ENCODE measurements at places on chromosomes 2 and 18.

DNA sequence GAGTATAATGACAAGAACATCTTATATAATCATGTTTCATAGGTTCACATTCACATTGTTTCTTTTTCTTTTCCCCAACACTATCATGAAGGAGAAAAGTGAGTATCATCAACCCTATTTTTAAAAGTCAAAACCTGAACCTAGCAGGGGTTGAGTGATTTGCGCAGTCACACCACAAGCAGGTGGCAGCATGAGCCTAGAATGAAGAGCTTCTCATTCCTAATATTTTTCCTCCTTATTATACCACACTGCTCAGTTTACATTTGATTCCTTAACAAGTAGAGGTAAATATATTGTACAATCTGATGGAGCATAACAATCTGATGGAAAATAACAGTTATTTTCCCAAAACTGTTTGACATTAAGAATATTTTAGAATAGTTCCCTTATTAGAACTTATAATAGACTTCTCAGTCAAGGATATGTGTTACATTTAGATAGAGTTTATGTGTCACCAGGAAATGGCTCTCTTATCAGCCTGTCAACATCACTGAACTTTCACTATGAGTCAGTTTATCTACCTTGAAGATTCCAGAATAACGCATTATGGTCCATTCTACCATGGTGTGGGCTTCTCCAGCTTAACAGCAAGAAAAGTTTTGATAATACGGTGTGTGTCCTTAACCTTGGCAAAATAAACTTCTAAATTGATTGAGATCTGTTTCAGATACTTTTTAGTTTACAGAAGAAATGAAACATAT, 119.5 kb downstream of the NEB start:
- no peak for DNase-seq

GRCh38 chr2:3756306-3756705, 52.9 kb downstream of the DCDC2C start:
- no peak for DNase-seq

DNA sequence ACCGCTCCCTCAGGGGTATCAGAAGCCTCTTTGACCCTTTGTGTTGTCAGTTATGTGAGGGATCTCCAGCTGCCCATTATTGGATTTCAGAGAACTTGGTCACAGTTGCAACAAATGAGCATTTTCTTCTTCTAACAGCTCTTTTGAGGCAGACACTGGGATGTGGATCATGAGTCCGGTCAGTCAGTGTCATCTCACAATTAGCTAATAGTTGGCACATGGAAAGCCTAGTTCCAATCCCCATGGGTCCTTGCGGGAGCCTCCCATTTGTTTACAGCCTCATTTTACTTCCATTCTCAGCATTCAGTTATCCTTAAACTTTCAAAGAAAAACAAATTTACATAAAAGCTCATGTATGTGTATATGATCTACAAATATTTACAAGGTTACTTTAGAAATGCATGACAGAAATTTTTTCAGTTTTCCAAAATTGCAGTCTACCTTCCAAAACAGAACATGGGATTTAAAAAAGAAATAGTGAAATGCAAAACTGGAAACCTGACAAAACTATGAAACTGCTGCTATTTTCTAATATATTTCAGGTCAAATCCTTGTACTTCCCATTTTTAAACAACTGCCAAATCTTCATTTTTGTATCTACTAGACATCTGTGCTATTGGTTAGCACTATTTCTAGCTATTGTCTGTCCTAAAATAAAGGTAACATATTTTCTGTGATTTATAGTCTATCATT, 547.1 kb upstream of the ZEB2 start:
- DNase-seq = no peak

GRCh38 chr2:199778655-199779054, 72.3 kb downstream of the FTCDNL1 start:
- DNase-seq = no peak

GRCh38 chr2:145203891-145204290, 684.0 kb upstream of the ZEB2 start:
- DNase-seq = no peak

- DNase-seq = peak; percentile 36
Observed at GRCh38 chr2:15539999-15540398, 21.1 kb downstream of the NBAS start.

DNA sequence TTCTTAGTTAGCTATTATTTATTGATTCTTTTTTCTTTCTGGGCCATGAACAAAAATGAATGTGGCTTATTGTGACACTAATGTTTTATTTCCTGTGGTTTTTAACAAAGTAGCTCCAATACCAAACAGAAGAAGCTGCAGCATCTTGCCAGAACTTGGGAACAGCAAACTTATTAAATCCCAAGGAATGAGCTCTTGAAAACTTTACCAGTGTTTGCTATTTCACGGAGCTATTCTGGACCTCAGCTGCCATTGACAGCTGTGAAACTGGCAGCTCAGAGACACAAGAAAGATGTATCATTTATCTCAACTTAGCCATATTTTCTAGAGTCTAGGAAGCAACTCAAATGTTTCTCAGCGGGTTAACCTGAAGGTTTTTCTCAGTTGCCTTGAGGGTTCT, 91.0 kb upstream of the NEUROD1 start:
- no peak for DNase-seq

DNA sequence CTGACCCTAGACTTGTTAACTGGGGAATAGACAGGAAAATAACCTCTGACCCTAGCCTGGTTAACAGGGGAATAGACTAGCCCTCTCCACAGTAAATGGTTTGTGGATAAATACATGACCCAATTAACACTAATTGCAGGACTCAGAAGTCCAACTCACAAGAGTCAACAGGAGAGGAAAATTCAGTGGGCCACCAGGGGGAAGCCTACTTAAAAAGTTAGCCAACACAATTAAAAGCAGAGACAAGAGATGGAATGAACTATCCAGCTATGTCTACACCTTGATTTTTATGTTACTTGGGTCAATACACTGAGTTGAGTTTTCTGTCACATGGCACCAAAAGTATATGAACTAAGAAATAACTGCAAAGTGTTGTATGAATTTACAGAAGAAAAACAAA, 158.8 kb upstream of the SLC39A10 start:
- no peak for DNase-seq

GRCh38 chr2:44333994-44334393, 27.3 kb downstream of the PREPL start:
- no peak for DNase-seq

DNA sequence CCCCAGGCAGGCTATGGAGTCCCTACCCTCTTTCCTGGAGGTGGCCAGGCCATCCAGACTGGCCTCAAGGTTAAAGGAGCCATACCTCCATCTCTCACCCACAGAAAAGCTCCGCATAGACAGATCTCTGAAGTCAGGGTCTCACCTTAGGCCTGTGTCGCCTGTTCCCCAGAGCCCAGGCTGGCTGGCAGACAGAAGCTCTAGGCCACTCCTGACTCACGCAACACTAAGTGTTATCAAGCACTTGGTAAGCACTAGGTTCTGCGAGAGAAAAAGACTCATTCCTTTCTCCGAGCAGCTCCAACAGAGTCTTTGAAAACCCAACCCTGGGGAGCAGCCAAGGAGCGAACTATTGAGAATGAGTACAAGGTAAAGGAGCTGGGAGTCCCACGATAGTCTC, 6.1 kb downstream of the SMAD7 start:
- no peak for DNase-seq

DNA sequence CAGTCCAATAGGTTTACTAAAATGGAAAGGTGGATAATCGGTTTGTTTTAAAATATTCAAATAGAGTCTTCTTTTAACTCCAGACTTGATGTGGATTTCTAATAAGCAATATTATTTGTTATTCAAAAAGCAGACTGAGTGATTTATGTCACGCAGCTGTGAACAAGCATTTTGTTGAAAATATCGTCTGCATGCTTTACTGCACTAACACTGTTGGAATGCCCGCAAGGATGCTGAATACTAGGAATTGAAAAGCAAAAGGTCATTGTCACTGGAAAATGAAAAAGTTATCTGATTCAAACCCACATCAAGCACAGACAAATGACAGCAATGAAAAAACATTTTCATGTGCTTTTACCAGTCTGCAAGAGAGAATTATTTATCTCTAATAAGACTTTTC, 31.1 kb downstream of the CHN1 start:
- DNase-seq = no peak

Measured in GM19239 (cell line).